ENCODE measurements at places on chromosomes 13 and 19.
A peak's percentile ranks its signal among the peaks of the same experiment; 100 is the strongest.

DNA sequence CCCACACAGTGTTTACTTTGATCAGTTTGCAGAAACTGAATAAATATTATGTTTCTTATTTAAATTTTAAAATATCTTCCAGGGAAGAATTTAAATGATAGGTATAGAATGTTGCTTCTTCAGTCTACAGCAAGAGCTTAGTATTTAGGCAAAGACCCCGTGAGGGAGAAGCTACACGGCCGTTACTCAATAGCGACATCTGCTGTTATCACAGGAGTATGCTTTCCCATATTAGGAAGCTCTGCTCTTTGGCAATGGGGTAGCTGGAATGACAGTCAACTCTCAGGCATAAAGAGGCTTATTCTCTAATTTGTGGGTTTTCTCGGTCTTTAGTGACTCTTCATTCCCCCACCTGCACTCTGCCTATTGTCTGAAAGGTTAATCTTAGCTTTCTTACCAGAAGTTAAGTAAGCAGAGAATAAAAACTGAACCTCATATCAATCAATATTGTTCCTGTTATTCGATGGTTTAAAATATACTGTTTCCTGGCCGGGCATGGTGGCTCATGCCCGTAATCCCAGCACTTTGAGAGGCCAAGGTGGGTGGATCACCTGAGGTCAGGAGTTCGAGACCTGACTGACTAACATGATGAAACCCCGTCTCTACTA lies 13.2 kb upstream of the LHFPL6 start:
- peak; percentile 56 for DNase-seq

GRCh38 chr13:89011615-89012014 lies 1340.4 kb downstream of the SLITRK5 start:
- DNase-seq = no peak

DNA sequence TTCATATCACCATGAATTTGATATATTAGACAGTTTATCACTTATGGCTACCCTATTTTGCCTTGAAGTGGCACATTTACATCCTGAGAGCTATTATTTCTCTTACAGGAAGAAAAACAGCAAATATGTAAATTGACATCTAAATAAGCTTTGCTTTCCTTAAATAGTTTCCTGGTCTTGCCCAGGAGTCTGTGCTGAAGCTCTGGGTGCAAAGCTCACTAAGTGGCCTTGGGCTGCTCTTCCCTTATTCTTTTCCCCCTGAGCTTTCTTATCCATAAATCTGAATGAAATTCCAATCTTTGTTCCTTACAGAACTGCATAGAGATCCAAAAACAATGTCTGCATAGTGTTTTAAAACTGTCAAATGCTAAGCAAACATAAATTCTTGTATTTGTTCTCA lies 56.3 kb downstream of the TNFSF13B start:
- no peak for DNase-seq

- DNase-seq = peak; percentile 60
Measured at GRCh38 chr13:110819203-110820014, 95.5 kb downstream of the ANKRD10 start.

GRCh38 chr19:18990128-18990708 lies 43.1 kb downstream of the SUGP2 start:
- DNase-seq = no peak

DNA sequence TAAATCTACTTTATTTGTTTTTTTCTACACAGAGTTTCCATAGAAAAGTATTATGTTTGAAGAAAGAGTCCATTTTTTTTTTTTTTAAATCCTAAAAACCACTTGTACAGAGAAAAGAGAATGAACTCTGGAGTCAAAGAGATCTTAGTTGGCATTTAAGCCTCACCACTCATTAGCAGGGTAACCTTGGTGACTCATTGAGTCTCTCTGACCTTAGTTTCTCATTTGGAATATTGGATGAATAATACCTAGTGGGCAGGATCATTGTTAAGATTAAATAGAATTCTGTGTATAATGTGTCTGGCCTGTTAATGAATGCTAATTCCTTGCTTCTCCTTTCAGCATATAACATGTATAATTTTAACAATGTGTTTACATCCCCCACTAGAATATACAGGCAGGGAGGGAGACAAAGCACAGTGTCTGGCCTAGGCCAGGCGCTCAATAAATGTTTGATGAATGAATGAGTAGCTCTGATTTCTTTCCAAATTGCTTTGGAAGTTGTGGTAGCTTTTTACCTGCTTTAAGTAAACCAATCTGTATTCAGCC lies 48.7 kb upstream of the MYCBP2 start:
- no peak for DNase-seq

GRCh38 chr19:5099701-5100221 lies 130.8 kb downstream of the KDM4B start:
- DNase-seq = no peak

GRCh38 chr13:30932481-30933353 lies at the start of gene TEX26:
Gene TEX26 (plus strand): TSS chr13:30932656. CDS start chr13:30932716, 60 bp downstream.
- peak; percentile 52 for DNase-seq

DNA sequence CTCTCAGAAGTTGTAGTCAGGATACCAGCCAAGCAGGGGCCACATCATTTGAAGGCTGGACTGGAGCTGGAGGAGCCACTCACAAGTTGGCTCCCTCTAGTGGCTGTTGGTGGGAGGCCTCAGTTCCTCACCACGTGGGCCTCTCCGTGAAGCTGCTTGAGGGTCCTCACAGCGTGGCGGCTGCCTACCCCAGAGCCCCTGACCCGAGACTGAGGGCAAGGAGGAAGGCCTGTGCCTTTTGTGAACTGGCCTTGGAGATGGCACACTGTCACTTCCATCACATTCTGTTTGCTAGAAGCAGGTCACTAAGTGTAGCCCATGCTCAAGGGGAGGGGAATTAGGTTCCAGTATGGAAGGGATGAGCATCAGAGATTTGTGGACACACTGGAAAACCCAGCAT lies 14.6 kb downstream of the GNA11 start:
- DNase-seq = peak; percentile 55

- DNase-seq = no peak
Measured at GRCh38 chr19:33954686-33955085, 158.0 kb downstream of the KCTD15 start.

DNA sequence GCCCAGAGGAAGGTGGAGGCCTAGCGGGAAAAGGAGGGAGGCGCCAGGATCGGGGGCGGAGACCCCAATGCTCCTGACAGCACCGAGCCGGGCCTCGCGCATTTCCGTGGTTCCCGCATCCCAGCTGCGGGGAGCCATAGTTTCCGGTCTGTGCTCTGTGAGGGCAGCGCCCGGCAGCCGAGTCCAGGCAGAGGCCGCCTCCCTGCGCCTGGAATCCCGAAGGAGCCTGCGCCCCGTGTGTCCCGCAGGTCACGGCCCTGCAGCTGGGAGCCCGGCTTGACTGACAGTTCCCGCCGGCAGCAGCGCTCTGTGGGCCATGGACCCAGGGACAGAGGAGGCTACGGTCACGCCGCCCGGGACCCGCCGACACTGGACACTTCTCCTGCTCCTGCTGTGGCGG lies 74.6 kb upstream of the C13orf46 start:
- no peak for DNase-seq

DNA sequence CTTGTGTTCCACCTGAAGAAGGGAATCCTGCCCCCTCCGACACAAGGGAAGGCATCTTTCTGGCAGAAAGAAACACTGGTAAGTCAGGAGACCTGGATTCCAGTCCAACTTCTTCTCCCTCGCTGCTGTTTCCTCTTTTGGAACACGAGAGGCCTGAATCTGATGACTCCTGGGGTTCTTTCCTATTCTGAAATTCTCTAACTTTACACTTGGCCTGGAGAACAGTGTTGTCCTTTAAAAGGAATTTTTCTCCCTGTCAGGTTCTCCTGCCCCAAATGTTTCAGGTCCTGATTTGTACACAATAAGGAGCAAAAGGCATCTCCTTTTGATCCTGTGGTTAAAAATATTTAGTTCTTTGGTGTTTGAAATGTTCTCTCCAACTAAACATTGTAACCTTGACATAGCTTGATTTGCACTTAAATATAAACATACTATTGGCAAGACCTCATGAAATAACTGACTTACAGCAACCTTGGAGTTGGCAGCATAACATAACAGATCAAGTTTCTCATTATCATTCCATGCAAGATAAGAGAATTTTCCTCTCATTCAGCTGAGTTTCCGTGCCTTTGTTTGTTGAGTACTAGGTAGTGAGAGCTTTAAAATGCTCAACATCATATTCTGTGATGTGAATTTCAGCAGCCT lies 244.8 kb downstream of the COG6 start:
- DNase-seq = peak; percentile 46
